ENCODE measurements at places on chromosomes 2 and 18.

DNA sequence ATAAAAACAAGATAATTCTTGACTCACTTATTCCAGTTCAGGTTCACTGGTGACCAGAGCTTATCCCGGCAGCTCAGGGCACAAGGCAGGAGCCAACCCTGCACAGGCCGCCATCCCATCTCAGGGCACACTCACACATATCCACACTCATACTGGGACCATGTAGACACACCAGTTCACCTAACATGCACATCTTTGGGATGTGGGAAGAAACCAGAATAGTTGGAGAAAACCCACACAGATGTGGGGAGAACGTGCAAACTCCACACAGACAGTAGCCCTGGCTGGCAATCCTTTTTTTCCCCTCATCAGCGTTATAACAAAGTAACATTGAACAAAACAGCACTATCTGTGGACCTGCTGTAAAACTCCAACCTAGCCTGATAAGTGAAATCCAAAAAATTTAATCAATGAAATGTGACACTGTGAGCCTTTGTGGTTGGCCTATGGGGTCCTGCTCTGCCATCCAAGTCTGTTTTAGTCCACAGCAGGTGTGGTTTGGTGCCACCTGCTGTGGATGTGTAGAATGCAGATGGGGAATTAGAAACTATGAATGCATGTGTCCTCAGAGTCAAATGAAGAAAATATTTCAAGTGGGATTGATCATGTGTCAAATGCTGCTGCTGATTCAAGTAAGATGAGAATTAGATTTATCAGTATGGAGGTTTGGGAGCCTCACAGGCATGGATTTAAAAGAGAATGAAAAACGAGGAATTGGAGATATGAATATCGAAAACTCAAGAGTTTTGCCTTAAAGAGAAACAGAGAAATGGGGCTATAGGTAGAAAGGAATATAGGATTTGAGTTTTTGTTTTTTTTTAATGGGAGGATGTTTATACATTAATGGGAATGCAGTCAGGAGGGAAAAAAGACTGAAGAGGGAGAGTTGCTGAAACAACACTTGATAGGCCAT, 47.0 kb downstream of the UGP2 start:
- peak; percentile 41 for DNase-seq

- peak; percentile 73 for DNase-seq
Observed at GRCh38 chr2:187580462-187581124, 26.4 kb upstream of the TFPI start.

DNA sequence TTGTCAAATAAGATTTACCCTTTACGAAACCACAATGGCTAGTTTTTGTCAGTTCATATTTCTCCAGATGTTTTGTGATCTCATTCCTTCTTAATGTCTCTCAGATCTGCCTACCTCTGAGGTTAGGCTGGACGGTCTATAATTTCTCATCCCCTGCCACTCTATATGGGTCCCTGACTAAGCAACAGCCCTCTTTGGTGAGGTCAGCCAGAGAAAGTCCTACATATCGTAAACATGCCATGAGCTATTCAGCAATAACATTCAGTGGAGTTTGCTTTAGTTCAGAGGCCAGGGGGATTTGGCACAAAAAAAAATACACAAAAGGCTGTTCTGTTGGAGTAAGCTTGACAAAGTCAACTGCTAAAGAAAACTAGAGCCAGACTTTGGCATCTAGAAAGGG, 192.1 kb upstream of the NCKAP5 start:
- peak; percentile 54 for DNase-seq

DNA sequence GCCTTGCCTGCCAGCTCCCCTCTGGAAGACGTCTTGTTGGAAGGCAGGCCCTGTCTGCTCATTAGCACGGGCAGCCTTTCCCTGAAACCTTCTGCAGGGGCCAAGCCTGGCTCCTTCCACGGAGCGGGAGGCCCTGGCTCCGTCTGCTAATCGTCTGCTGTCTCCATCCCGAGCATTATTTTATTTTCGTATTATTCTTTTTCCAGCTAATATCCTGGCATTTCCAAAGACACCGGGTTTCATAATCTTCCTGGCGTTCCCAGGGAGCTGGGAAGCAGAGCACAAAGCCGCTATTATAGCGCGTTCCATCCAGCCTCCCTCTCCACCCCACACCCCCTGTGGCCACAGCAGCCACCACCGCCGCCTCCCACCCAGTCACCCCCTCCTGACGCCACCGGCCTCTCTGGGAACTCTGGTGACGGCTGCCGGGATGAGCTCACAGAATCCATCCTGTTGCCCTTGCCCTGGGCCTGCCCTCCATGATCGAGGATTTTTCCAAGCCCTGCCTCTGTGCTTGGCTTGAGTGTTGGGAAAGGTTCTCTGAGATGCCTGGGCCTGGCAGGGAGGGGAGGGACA, 125.5 kb downstream of the DYSF start:
- DNase-seq, result no peak

- no peak for DNase-seq
Observed at GRCh38 chr2:62857139-62857931, 151.8 kb downstream of the EHBP1 start.

- no peak for DNase-seq
Observed at GRCh38 chr2:149715894-149716293, 128.3 kb upstream of the MMADHC start.

DNA sequence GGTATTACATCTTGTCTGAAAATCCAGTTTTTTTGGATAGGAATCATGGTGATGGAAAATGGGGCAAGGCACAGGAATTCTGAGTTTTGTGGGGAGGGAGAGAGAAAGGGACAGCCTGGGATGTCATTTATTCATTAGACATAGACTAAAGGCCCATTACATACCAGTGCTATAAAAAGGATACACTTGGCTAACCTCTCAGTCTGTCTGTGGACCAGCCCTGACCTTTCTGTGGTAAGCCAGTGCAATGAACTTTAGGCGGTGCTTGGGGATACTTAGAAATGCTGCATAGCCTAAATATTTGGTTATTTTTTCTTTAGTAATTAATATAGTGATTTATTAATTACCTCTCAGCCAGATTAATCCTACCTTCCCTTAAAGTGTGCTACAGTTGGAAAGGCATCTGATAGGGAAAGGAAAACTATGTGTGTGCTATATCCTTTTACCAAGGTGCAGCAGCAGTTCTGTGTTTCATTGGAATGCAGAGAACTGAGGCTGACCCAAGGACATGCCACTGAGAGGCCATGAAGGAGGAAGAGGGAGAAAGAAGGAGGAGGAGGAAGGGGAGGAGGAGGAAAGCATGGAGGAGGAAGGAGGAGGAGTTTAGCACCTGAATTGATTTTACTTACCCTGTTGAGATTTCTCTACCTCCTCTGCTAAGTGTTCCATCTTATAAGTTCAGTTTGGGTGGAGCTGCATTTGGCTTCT, 37.5 kb downstream of the KCNS3 start:
- no peak for DNase-seq

GRCh38 chr2:22449696-22450095, 935.3 kb upstream of the KLHL29 start:
- no peak for DNase-seq

DNA sequence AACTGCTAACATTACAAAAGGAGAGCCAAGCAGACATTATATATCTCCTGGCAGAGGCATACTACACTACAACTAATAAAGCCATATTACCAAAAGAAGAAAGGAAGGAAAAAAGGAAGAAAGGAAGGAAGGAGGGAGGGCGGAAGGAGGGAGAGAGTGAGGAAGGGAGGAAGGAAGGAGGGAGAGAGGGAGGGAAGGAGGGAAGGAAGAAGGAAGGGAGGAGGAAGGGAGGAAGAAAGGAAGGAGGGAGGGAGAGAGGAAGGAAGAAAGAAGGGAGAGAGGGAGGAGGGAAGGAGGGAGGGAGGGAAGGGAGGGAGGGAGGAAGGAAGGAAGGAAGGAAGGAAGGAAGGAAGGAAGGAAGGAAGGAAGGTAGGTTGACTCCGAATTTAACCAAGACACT, 133.4 kb downstream of the PDE11A start:
- no peak for DNase-seq

DNA sequence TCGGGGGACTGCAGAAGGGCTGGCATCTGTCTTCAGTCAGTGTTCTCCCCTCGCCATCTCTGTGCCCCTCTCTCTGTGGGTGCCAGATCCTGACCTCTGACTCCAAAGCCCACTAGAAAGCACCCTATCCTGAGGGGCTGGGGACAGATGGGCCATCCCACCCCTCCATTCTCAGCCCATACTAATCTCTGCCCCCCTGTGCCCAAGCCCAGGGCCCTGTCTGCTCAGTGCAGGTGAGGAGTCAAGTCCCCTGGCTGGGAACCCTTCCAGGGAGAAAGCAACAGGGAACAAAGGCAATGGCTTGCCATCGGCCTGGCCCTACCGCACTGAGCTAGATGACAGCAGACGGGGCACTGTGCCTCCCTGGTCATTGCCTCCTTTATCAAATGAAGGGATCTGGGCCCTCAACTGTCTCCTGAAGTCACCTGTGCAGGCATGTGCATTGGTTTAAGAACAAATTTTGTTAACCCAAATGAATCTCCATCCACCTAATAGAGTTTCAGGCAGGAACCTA, 42.7 kb upstream of the ID2 start:
- DNase-seq, result no peak

DNA sequence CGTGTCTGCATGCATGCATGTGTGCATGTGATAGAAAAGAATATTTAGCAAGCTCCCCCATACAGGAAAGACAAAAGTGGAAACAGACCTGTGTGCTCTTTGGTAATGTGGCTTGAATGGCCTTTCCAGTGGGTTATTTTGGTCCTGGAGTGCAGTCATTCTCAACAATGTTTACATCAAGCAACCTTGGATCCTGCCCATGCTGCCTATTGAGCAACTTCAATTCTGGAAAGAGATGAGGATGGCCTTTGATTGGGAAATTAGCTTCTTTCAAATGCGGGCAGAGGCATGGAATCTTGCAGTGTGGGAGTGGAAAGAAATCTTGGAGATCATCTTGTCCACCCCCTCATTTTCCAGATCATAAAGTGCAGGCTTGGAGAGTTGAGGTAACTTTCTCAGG, 87.2 kb upstream of the SMAD2 start:
- no peak for DNase-seq

DNA sequence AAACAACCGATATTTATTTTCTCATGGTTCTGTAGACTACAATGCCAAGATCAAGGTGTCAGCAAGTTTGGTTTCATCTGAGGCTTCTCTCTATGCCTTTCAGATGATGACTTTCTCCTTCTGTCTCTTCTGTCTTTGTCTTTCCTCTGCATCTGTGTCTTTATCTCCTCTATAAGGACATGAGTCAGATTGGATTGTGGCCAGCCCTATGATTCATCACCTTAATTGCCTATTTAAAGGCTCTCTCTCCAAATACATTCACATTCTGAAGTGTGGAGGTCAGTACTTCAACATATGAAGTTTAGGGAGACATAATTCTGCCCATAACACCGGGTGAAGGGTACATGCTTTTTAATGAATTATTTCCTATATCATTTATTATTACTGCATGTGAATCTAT, 71.2 kb upstream of the CNTNAP5 start:
- peak; percentile 43 for DNase-seq

DNA sequence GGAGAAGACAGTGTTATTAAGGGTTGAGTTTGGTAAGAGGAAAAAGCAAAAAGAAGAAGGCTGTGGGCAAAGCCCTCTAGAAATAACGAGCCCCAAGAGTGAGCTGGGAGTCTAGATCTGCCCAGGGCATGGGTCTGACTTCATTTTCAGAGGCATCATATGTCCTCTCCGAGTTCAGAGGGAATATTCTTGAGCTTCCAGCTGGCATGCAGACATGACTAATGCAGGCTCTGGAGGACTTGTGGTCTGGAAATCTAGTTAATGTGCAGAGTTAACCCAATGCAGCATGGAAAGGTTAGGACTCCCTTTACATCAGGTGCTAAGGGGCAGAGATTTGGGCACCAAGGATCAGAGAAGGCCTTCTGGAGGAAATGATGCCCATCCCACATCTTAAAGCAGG, 7.3 kb downstream of the ACMSD start:
- peak; percentile 70 for DNase-seq

- no peak for DNase-seq
Observed at GRCh38 chr2:62409442-62409841, 96.6 kb downstream of the TMEM17 start.

- peak; percentile 49 for DNase-seq
Observed at GRCh38 chr2:45435316-45435715, 175.8 kb downstream of the SRBD1 start.

- no peak for DNase-seq
Observed at GRCh38 chr2:204268458-204268857, 276.8 kb upstream of the PARD3B start.

GRCh38 chr2:105425936-105426625, 27.2 kb upstream of the FHL2 start:
- no peak for DNase-seq

DNA sequence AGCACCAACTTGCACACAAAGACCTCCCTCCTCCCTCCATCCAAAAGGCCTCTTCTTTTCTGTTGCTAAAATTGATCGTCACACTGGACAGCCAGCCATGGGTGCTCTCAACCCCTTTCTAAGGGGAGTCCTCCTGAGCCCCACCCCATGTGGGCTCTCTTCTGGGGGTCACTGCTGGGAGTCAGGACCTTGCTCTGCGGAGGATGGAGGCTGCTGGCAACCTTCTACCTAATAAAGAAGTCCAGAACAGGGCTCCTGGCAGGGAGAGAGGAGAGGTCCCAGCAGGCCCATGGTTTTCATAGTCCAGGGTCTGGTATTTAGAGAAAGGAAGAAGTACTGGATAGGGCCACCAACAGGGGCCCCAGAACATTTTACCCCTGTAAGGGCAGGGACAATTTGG, 67.6 kb upstream of the OTOS start:
- DNase-seq, result no peak

GRCh38 chr2:53268086-53268485, 499.5 kb upstream of the CHAC2 start:
- DNase-seq, result no peak

DNA sequence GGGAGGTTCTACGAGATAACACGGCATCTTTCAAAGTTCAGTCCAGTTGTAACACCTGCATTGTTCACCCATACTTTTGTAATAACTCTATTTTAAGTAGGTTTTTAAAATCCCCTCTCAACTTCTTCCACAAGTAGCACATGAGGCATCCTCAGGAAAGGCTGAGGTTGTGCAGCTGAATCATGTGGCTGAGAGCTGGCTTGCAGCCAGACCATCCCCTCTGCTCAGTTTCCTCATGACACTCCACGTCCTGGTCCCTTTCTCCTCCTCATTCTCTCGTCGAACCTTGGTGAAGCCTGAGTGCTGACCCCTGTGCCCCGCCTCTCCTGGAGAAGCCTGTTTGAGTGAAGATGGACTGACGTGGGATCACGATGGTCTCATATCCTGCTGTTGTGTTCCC, 42.5 kb downstream of the POU3F3 start:
- DNase-seq, result no peak

GRCh38 chr2:161335626-161336025, 27.4 kb downstream of the PSMD14 start:
- no peak for DNase-seq

DNA sequence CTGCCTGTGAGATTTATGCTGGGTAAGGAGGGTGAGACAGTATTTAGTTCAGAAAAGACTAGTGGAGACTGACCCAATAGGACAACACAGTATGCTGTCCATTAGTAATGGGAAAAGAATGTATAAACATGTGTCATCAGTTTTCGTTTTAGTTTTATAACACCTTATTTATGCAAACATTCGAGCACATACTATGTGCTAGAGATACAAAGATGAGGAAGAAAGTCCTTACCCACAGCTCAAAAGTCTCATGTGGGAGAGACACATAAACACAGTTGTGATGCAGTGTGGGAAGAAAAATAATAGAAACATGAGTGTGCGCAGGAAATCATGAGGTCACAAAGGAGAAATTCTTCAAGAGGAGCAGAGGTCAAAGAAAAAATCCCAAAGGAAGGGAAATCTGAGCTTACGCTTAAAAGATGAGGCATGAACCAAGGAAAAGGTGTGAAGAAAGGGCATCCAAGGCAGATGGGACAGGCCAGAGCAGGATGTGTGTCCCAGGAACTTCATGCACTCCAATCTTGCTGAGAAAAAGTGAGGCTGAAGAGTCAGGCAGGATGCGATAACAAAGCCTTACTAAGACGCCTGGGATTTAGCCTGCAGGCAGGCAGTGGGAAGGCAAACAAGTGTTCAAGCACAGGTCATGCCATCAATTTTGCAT, 8.1 kb downstream of the METTL21A start:
- DNase-seq, result peak; percentile 89
